ENCODE measurements at places on chromosomes 11 and 22.

- H3K4me3 ChIP-seq, result no peak overlapping the region
- no peaks in the 10 kb centered on the region for H3K36me3 ChIP-seq
- no peak overlapping the region for H3K27ac ChIP-seq
- no peak for DNase-seq
- no peaks in the 10 kb centered on the region for H3K27me3 ChIP-seq
- no peaks in the 10 kb centered on the region for H3K4me1 ChIP-seq
Observed at GRCh38 chr22:49617264-49617663, 210.4 kb downstream of the BRD1 start.

DNA sequence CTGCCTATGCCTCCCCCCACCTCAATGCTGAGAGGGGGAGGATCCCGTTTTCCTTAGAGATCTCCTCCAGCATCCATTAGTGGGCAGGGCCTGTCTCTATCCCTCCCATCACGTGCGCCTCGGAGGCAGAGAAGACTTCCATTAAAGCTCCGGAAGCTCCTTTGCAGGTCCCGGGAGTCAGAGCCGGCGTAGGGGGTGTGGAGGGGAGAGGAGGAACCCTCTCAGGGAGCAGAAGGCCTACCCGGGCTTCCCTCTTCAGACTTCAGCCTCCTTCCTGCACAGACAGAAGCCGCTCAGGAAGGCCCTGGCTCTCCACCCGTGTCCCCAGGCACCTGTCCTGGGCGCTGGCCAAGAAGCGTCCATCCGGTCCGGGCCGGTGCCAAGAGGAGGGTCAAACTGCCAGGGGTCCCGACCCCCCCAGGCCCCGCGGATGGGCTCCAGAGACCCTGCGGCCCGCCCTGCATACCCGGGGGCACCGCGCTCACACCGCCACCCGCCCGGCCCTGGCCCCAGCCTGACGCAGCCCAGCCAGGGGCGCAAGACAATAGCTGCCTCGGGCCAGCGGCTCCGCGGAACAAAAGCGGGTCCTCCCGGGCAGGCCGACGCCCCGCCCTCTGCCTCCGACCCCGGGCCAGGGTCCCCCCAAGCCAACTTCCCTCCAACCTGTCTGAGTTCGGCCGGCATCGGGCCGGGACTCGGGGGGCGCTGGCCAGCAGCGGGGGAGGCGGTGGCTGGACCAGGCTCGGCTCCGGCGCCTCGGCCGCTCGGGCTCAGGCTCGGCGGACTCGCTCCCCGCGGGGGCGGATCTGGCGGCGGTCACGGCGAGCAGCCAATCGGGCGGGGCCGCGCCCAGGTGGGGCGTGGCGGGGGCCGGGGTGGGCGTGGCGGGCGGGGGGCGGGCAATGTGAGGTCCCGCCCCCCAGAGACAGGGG, 29.9 kb downstream of the ARVCF start:
- H3K4me1 ChIP-seq, result peaks cover 67% of the 10 kb centered on the region
- peak overlapping the region; percentile 87 for H3K27ac ChIP-seq
- H3K36me3 ChIP-seq, result no peaks in the 10 kb centered on the region
- H3K4me3 ChIP-seq, result peak overlapping the region; percentile 74
- no peak for DNase-seq

GRCh38 chr22:31250740-31251600, 38.9 kb downstream of the LIMK2 start:
- no peaks in the 10 kb centered on the region for H3K27me3 ChIP-seq
- peak overlapping the region; percentile 74 for H3K4me3 ChIP-seq
- H3K4me1 ChIP-seq, result peaks cover 28% of the 10 kb centered on the region
- no peaks in the 10 kb centered on the region for H3K36me3 ChIP-seq
- DNase-seq, result no peak

DNA sequence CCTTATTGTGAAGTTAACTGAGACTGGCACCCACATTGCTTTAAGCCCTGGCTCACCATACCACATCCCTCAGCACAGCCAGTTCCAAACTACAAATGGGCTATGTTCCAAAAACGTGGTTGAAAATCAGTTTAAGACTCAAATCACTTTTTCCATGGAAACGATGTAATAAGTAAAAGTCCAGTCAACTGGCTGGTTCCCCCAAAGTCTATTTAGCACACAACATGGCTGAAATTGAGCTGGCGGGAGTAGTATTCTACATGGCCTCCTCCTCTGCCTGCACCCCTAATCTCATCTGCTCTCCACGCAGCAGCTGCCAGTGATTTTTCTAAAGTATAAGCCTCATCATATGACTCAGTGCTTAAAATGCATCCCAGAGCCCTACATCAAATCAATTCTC, 40.9 kb upstream of the BIRC3 start:
- no peak overlapping the region for H3K4me3 ChIP-seq
- no peaks in the 10 kb centered on the region for H3K36me3 ChIP-seq
- H3K27me3 ChIP-seq, result no peaks in the 10 kb centered on the region
- no peak overlapping the region for H3K27ac ChIP-seq
- DNase-seq, result no peak
- no peaks in the 10 kb centered on the region for H3K4me1 ChIP-seq

DNA sequence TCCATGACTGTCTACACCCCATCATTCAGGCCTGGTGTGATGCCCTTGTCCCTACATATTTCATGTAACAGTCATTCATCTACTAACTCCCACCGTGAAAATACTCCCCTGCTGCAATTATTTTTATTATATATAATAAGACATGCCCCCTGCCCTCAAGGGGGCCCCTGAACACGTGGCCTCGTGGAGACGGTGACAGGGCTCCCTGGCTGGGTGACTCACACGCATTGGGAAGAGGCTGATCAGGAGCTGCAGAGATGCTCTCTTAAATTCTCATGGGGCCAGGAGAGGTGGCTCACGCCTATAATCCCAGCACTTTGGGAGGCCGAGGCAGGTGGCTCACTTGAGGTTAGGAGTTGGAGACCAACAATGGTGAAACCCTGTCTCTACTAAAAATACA, 88.6 kb downstream of the ST3GAL4 start:
- H3K27me3 ChIP-seq, result no peaks in the 10 kb centered on the region
- H3K4me3 ChIP-seq, result no peak overlapping the region
- no peak overlapping the region for H3K27ac ChIP-seq
- H3K36me3 ChIP-seq, result no peaks in the 10 kb centered on the region
- DNase-seq, result no peak

GRCh38 chr11:30091737-30092136, 74.9 kb upstream of the KCNA4 start:
- no peak for DNase-seq
- H3K36me3 ChIP-seq, result no peaks in the 10 kb centered on the region
- H3K27ac ChIP-seq, result no peak overlapping the region
- H3K27me3 ChIP-seq, result no peaks in the 10 kb centered on the region
- no peak overlapping the region for H3K4me3 ChIP-seq

DNA sequence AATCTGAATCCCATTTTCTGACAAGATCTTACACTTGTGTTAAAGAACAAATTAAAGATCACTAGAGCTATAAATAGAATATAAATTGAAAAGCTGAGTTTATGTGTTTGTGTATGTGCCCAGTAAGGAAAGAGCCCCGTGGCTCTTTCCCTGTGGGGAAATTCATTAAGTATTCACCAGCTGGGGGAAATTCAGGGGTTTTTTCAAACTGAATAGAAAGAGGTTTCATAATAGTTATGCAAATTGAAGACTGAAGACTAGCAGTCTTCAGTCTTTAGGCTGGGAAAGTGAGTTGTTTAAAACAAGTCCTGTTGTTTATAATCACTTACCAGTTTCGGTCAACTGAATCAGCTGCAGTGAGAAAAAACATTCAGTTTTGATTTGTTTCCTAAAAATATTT, 11.3 kb upstream of the MS4A7 start:
- no peak overlapping the region for H3K27ac ChIP-seq
- H3K4me3 ChIP-seq, result no peak overlapping the region
- H3K27me3 ChIP-seq, result no peaks in the 10 kb centered on the region
- no peak for DNase-seq

- peak overlapping the region; percentile 1 for H3K27ac ChIP-seq
- DNase-seq, result no peak
- no peaks in the 10 kb centered on the region for H3K27me3 ChIP-seq
- H3K36me3 ChIP-seq, result peaks cover 3% of the 10 kb centered on the region
Observed at GRCh38 chr11:17985517-17985916, 27.3 kb downstream of the SERGEF start.

GRCh38 chr11:127843483-127844396, 743.6 kb downstream of the ETS1 start:
- H3K27me3 ChIP-seq, result no peaks in the 10 kb centered on the region
- H3K36me3 ChIP-seq, result no peaks in the 10 kb centered on the region
- no peak overlapping the region for H3K4me3 ChIP-seq
- no peak overlapping the region for H3K27ac ChIP-seq
- DNase-seq, result no peak

- no peaks in the 10 kb centered on the region for H3K27me3 ChIP-seq
- H3K36me3 ChIP-seq, result no peaks in the 10 kb centered on the region
- DNase-seq, result no peak
- H3K4me1 ChIP-seq, result no peaks in the 10 kb centered on the region
Observed at GRCh38 chr11:104118105-104118744, 45.7 kb downstream of the PDGFD start.

GRCh38 chr11:13126430-13126829, 117.3 kb downstream of the RASSF10 start:
- H3K4me1 ChIP-seq, result no peaks in the 10 kb centered on the region
- no peaks in the 10 kb centered on the region for H3K36me3 ChIP-seq
- H3K27me3 ChIP-seq, result no peaks in the 10 kb centered on the region
- H3K4me3 ChIP-seq, result no peak overlapping the region

GRCh38 chr11:13429288-13429687, 33.7 kb downstream of the BTBD10 start:
- peaks cover under 1% of the 10 kb centered on the region for H3K4me1 ChIP-seq
- H3K27me3 ChIP-seq, result no peaks in the 10 kb centered on the region
- H3K4me3 ChIP-seq, result no peak overlapping the region
- H3K36me3 ChIP-seq, result no peaks in the 10 kb centered on the region

DNA sequence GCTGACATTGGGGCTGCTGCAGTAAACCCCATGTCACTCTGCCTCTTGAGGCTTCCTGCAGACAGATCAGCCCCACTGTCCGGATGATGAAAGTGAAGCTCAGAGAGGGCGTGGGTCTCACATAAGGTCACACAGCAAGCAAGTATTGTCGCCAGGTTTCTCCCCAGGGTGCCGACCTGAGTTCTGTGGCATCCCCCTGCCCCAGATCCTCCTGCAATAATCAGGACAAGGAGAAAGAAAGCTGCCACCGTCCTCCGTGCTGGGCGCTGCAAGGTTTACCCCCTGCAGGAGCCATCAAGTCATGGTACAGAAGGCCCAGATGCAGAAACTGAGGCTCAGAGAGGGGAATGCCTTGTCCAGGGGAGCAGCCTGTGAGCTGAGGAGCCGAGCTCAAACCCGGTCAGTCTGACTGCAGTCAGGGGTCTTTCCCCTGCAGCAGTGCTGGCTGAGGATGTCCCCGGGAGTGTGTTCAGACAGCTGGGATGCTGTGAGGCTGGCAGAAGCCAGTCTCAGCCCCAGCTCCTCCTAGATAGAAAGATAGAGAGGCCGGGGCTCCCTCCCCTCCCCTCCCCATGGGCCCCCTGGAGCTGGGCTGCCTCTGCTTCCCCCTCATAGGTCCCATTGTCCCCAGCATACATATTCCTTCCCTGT, 13.2 kb downstream of the EMID1 start:
- DNase-seq, result no peak
- no peak overlapping the region for H3K27ac ChIP-seq
- H3K4me3 ChIP-seq, result no peak overlapping the region
- H3K4me1 ChIP-seq, result no peaks in the 10 kb centered on the region
- H3K36me3 ChIP-seq, result no peaks in the 10 kb centered on the region
- no peaks in the 10 kb centered on the region for H3K27me3 ChIP-seq

DNA sequence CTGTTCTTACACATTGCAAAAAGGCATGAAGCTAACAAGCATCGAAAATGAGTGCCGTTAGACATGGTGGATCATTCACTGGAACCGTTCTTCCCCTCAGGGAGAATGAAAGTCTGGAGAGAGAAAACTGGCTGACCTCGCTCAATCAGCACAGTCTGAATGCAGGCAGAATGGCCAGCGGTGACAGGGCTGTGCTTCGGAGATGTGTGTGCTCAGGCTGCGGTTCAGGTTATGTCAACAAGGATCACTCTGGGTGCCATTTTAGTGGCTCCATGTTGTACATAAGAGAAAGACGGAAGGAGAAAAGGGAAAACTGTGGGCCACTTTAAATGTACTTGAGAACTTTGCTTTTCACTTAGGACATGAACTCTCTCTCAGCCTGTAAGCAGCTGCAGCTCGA, 749.8 kb upstream of the ARHGAP42 start:
- no peak overlapping the region for H3K4me3 ChIP-seq
- no peaks in the 10 kb centered on the region for H3K36me3 ChIP-seq
- no peak overlapping the region for H3K27ac ChIP-seq

DNA sequence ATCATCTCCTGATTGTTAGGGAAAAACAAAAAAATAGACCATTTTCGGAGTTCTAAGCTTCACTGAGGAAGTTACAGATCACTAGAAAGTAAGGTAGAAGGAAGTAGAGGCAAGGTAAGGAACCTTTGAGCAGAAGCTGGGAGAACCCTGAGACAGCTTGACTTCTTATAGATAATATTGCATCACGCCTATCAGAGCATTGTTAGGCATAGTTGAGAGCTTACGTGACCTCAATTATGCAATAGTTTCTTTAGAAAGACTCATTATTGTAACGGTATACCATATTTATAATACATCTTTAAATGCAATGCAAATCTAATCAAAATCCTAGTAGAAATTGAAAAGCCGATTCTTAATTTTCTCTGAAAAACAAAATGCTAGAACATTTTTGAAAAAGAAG, 4.9 kb downstream of the TBRG1 start:
- peaks cover 5% of the 10 kb centered on the region for H3K4me1 ChIP-seq
- DNase-seq, result no peak
- H3K27ac ChIP-seq, result no peak overlapping the region
- H3K27me3 ChIP-seq, result no peaks in the 10 kb centered on the region

DNA sequence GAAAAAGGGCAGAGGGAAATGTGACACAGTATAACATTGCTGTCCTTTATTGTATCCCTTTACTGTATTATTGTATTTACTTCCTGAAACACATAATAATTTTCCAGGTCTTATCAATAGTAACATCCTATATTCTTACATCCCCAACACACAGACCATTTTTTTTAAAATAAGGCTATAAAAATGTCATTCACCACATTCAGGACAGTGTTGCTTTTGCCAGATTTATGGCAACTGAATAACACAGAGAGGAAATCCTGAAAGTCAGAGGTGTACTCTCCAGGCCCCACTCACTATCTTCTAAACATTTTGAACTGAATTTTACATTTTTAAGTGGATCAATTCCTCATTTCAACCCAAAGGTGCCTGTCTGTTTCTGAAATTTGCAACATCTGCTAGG, 104.8 kb upstream of the MTMR2 start:
- no peak for DNase-seq
- no peaks in the 10 kb centered on the region for H3K36me3 ChIP-seq
- H3K4me1 ChIP-seq, result no peaks in the 10 kb centered on the region
- H3K27ac ChIP-seq, result no peak overlapping the region
- H3K4me3 ChIP-seq, result no peak overlapping the region

All from esophagus squamous epithelium (tissue), 5 donors.